ENCODE measurements at places on chromosomes 13 and 19.

DNA sequence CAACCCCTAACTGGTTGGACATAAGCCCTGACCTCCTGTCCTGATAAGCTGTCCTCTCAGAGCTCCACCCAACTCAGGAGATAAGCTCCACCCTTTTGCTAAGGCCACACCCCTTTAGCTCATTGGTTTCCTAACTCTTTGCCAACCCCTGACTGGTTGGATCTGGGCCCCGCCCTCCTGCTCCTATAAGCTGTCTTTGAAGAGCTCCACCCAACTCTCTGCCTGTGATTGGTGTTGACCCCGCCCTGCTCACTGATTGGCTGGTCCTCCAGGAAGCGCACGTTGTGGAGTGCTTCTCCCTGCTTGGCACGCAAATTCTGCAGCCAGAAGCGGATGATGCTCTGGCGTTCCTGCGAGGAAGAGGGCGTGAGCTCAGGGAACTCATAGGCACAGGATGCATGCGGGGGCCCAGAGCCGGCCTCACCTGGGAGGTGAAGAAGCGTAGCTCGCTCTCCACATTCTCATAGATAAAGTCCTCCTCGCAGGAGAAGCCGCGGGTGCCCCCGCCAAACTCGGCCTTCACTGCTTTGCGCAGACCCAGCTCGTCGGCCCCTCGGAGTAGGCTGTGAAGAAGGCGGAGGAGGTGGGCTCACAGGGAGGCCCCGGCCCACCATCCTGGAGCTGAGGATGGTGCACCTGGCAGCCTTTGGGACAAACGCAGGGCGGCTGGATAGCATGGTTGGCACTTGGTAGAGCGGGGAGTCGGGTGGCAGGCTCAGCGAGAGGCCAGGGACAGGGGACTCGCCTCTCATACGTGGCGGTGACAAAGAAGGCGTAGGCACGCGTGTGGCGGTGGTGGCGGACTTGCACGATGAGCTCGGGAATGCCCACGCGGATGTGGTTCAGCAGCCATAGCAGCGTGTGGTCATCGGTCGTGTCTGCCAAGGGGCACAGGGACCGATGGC, 1.7 kb downstream of the ANO8 start:
- peak; percentile 55 for DNase-seq

- peak; percentile 35 for DNase-seq
These were observed 693 bp downstream of the RFXAP start for GRCh38 chr13:36819739-36820090.

DNA sequence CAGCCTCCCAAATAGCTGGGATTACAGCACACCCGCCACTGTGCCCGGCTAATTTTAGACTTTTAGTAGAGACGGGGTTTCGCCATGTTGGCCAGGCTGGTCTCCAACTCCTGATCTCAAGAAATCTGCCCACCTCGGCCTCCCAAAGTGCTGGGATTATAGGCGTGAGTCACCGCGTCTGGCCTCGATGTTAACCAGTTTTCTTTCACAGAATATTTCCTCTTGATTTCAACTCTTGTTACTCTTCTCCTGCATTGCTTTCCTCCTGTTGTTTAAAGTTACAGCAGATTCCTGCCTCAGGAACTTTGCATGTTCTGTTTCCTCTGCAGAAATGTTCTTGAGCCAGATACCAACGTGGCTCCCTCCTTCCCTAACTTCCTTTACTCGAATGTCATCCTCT, 3.7 kb upstream of the PEX11G start:
- no peak for DNase-seq

- peak; percentile 38 for DNase-seq
These were observed 104.4 kb upstream of the CSNK1A1L start for GRCh38 chr13:37209621-37210580.

DNA sequence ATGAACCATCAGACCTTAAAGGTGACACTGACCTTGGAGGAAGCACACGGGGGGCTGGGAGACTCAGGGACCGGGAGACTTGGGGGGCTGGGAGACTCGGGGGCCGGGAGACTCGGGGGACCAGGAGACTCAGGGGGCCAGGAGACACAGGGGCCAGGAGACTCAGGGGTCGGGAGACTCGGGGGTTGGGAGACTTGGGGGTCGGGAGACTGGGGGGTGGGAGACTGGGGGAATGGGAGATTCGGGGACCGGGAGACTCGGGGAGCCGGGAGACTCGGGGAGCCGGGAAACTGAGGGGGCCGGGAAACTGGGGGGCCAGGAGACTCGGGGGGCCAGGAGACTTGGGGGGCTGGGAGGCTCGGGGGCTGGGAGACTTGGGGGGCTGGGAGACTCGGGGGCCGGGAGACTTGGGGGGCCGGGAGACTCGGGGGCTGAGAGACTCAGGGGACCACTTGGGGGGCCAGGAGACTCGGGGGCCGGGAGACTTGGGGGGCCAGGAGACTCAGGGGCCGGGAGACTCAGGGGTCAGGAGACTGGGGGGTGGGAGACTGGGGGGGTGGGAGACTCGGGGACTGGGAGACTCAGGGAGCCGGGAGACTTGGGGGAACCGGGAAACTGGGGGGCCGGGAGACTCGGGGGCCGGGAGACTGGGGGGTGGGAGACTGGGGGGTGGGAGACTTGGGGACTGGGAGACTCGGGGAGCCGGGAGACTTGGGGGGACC, 62.9 kb downstream of the RASA3 start:
- no peak for DNase-seq

- DNase-seq: no peak
These were observed 16.8 kb downstream of the PALM start for GRCh38 chr19:725461-726089.

DNA sequence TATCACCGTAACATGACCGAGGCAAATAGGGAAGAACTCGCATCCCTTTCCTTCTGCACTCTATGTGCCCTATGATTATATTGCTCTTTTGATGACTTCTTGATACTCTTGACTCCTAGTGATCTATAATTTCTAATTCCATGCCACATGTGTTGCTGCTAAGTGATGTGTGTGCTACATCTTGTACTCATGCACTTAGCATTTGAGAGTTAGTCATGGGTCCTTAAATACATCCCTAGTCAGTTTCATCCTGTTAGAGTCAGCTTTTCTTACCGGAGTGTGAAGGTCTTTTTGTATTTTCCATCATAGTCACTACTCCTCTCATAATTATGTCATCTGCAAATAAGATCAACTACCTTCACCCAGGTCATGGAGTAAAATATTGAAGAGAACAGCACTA, 30.2 kb downstream of the RXFP2 start:
- peak; percentile 42 for DNase-seq

DNA sequence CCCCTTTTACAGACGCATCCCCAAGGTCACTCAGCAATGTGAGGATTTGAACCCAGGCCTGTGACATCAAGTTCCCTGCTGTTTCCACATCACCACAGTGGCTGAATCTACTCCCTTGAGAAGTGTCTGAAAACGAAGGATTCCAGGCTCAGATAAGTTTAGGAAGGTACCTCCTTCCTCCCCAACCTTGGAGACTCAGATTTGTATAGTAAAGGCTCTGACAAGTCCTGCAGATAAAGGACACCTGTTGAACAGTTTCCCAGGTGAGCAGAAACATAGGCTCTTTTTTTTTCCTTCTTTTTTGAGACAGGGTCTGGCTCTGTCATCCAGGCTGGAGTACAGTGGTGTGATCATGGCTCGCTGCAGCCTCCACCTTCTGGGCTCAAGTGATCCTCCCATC, 56.4 kb upstream of the PTPRS start:
- no peak for DNase-seq

GRCh38 chr19:45113628-45114027, 20.6 kb downstream of the PPP1R37 start:
- DNase-seq: no peak

- DNase-seq: no peak
These were observed 2.0 kb downstream of the LMTK3 start for GRCh38 chr19:48509467-48510194.

DNA sequence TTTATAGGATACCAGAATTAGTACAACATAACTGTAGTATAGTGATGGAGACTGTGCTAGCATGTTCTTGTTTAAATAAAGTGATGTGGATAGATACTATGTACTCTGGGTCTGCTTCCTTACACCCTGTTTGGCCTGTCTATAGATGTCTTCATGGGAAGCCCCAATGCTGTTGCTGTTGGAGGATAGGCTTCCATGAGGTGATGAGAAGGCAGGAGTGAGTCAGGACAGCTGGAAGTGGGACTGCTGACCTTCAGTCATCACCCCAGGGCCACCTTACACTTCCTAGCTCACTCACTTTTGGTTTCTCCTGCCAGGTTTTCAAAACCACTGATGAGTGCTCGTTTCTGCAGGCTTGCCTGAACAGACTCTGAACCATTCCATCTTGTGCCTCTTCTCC, 4.2 kb downstream of the KCTD4 start:
- DNase-seq: peak; percentile 41

GRCh38 chr13:48232420-48233045, 473 bp upstream of the ITM2B start:
- no peak for DNase-seq

GRCh38 chr13:94236872-94237271, 242.6 kb downstream of the DCT start:
- DNase-seq: no peak

DNA sequence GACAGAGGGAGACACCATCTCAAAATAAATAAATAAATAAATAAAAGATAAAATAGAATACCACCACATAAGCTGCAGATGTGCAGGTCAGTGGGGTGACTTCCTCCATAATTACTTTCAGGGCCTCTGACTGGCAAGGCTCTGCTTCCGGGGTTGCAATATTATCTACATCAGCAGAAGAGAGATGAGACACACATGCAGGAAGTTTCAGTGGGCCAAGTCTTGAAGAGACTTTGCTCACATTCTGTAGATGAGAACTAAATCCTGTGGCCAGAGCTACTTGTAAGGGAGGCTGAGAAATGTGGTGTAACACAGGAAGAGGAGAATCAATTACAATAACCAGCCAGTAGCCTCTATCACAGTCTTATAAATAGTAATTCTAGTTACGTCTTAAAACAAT, 89.9 kb upstream of the MAB21L1 start:
- DNase-seq: no peak

GRCh38 chr19:39351537-39352064, 9.4 kb downstream of the SAMD4B start:
- peak; percentile 24 for DNase-seq

DNA sequence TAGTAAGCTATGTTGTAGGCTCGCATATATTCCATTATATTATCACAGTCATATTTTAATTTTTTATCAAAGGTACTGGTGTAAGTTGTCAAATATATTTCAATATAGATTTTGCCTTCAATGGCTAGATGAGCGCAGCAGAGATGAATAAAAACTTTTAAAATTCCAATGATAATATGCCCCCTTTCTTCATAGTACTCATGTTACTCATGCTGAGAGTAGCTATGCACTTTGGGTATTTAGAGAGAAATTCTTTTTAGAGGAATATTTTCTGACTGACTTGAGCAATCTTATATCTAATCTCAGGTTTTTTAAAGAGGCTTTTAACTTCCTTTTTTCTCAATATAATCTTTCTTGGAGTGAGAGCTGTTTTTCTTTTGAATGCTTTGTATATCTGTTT, 11.4 kb downstream of the ZNF254 start:
- no peak for DNase-seq
